Fibroblast of villous mesenchyme (primary cell): ENCODE measurements at places on chromosomes 7 and 10. TPM values are rescaled to one million over a fixed set of nuclear protein-coding genes. Genes with fewer than 3 reads are reported as not detected.

- no peak for DNase-seq
Observed at GRCh38 chr7:68148440-68148839, 1151.8 kb downstream of the TYW1 start.

Gene TMUB1
- total RNA-seq: 17.7 and 21.6 TPM in 2 replicates

Gene LIMK1
- 44.9 and 50.6 TPM in 2 replicates for total RNA-seq

Gene PNLIP
- not detected in 2 replicates for total RNA-seq

Gene ANKRD61
- not detected in 2 replicates for total RNA-seq
